Right ventricle myocardium superior (tissue), 1 donor: ENCODE measurements at places on chromosomes 13 and 19. TPM values are rescaled to one million over a fixed set of nuclear protein-coding genes. Genes with fewer than 3 reads are reported as not detected.

DNA sequence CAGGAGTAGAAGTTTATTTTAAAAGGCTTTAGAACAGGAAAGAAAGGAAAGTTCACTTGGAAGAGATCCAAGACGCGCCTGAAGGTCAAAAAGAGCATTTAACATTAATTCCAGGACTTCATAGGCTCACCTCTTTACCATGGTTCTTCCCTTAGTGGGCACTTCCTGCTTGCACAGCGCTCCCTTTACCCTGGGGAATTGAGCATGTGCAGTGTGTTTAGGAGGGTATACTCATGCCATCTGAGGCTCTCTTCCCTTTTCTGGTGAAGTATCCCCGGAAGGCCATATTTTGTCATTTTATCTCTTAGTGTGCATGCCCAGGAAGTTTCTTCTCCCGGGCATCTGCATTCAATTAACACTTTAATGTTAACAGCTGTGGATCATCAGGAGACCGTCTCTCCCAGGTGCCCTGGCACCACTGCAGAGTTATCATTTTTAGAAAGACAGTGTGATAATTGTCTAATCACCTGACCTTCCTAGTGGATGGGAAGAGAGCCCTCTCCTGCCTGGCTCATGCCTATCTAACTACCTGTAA is 66.1 kb upstream of the ABCC4 start:
- DNase-seq = no peak

GRCh38 chr19:45972081-45972946 is 1.4 kb downstream of the NOVA2 start:
- no peak for DNase-seq

MOB3A gene
- total RNA-seq = 15.6 TPM

GRCh38 chr13:45231305-45231704 is 30.5 kb upstream of the KCTD4 start:
- no peak for DNase-seq

SLC1A6 gene
- total RNA-seq = not detected

DNA sequence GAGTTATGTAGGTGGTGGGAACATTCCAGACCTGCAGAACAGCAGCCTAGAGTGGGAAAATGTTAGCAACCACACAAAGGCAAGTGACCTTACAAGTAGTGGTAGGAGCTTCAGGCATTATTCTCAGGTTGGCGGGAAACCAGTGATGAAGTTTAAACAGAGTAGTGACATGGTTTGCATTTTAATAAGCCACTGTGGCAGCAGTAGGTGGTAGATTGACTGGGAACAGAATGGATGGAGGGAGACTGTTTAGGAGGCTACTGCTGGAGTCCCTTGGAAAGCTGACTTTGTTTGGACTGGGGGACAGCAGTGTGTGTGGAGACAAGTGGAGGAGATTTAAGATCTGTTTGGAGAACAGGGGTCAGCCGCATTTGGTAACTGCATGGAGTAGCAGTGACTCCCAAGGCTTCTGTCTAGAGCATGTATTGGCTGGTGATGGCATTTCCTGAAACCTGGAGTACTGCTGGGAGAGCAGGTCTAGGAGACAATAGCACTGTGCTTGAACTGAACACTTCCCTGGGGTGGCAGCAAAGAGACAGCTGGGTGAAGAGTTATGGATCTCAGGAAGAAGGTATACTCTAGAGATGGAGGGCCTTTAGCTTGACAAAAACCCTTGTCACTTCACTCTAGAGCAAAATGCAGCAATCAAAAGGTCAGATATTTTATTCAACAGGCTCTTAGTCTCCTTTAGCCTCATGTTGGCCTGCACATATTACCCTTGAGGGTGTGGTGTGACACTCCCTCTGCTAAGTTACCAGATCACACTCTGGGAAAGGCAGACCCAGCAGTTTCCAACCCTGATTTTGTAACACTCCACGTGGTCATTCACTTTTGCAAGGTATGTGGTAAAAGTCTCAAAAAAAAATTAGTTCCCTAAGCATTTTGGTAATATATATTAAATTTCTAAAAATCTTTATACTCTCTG is 70.3 kb downstream of the DHRS12 start:
- no peak for DNase-seq

CACNA1A gene
- 1.00 TPM for total RNA-seq

FCAR gene
- total RNA-seq = 0.30 TPM

SUGP2 gene
- 58.8 TPM for total RNA-seq

- no peak for DNase-seq
Measured at GRCh38 chr19:30733826-30734550, 361.8 kb downstream of the ZNF536 start.

- DNase-seq = no peak
Measured at GRCh38 chr19:31586282-31586681, 237.0 kb upstream of the TSHZ3 start.

ARRDC2 gene
- 19.1 TPM for total RNA-seq

DNA sequence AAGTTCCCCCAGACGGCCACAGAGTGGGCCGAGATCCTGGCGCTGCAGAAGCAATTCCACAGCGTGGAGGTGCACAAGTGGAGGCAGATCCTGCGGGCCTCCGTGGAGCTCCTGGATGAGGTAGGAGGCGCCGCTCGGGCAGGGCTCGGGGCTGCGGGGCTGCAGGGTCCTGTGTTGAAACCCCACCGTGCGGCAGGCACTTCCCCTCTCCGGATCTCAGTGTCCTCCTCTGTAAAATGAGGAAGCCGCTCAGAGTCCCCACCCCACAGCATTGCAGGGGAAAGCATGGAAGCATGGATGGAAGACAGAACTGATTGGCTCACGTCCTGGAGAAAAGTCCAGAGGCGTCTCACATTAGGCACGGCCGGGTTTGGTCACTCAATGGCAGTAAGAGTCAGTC is 6.8 kb upstream of the SCN1B start:
- DNase-seq = peak; percentile 51
